Endothelial cell (in vitro differentiated cells): ENCODE measurements at places on chromosomes 3 and 15.

GRCh38 chr3:160213191-160213590, 12.0 kb upstream of the C3orf80 start:
- no peak for DNase-seq

- no peak for DNase-seq
These were observed 533.1 kb downstream of the TBL1XR1 start for GRCh38 chr3:176663837-176664831.

- no peak for DNase-seq
These were observed 22.2 kb downstream of the TRA2B start for GRCh38 chr3:185915642-185916041.

- no peak for DNase-seq
These were observed 327.2 kb downstream of the OCA2 start for GRCh38 chr15:27771892-27772291.

DNA sequence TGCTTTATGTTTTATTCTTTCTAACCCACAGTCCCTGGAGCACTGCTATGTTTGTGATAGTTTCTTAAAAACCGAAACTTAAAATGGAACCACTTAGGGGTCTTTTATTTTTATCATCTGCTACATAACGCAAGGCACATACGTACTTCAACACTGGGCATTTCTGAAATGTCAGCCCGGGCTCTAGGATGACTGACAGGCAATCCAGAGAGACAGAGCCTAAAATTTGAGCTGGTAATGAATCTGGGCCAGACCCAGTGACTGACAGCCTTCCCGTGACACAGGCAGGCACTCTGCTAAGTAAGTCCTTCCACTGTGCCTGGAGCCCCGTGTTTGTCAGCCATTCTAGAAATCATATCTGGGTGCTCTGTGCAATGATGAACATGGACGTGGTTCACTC, 84.6 kb downstream of the RYR3 start:
- DNase-seq = no peak

- no peak for DNase-seq
These were observed 59.5 kb downstream of the BFSP2 start for GRCh38 chr3:133459400-133459799.

- DNase-seq = no peak
These were observed 2.0 kb downstream of the OR4F15 start for GRCh38 chr15:101813803-101814534.

DNA sequence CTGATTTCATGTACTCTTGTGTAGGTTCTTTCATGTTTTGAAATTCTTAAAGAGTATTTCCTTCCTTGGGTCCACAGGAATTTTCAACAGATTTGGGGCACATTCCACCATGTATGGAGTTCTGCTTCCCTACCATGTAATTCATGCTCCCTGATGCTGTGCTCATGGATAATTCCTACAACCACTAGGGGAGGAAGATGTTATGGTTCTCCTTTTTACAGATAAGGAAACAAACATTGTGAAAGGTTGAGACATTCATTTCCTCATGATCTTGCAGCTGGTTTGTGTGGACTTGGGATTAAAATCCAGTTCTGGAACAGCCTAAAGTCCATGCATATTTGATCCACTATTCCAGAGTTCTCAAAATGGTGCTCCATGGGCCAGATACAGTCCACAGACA, 174.9 kb upstream of the FRMD4B start:
- no peak for DNase-seq

DNA sequence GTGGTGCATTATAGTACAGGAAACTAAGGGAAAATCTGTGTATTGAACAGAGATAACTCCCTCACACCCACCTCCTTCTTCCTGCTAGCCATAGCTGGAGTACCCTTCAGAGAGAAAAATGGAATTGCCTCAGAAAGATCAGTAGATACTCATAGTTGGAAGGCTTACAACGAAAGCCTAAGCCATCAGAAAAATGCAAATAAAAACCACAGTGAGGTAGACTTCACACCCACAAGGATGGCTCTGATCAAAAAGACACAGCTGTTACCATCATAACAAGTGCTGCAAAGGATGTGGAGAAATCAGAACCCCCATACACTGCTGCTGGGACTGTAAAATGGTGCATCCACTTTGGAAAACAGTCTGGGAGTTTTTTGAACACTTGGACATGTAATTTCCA, 7.4 kb upstream of the DLG1 start:
- DNase-seq = no peak

DNA sequence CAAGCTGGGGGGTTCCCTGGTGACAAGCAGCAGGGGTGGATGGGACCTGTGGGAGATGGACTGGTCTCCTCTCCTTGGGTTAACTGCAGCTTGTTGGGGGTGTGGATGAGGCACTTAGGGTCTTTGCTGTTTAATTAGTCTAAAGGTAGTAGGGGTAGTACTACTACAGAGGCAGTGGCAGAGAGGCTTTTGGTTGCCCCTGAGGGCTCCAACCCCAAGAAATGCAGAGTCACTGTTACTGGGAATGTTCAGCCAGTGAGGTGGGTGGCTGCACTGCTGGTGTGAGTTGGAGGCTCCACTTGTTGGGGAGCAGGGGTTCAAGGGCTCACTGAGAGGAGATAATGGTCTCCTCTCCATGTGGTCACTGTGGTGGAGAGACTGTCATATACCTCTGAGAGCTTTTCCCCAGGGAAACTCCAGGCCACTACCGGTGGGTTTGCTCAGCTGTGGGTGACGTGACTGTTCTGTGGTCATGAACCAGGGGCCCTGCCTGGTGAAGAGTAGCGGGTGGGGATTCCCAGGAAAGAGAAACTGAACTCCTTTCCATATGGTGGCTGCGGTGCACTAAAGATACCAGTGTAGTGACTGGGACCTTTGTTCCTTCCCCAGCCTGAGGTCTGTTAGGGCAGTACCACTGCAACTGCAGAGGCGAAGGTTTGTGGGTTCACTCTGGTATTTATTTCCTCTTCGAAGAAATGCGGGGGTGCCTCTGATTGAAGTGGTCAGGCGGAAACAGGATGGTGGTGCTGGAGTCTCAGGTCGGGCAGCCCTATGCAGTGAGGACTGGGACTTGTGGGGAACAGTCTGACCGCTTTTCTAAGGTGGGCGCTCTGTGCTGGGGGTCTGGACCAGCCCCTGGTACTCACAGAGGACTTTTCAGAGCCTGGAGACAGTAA, 68.9 kb upstream of the TNFSF10 start:
- DNase-seq = no peak

DNA sequence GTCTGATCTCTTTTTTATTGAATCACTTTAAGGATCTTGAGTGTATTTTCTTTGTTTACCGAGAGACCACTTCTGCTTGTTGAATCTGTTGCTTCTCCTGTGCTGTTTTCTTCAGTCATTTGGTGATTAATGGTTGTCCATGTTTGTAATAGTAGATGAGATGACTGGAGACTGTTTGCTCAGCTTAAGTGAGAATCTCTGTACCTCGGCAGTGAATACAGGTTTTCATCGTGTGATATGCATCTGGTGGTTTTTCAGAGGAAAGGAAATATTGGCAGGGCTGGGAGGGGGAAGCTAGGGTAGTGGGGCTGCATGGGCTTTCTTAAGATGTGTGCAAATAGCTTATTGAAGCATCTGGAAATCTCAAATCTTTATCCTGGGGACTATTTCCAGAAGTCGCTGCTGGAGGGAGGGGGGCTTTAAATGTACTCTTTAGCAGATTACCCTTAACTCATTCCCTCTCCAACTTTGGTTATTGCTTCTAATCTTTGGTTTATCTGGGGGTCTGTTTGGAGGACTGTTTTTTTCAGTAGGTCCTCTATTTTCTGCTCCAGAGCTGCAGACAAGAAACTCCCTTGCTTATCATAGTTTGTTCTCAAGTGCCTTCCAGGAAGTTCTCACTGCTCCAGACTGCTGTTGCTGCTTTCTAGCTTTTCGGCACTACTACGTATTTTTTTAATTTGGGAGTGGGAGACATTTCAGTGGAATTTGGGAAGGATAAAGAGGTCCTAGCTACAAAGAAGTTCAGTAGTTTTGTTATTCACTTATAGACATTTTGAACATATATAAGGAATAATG, 19.4 kb downstream of the CMTM8 start:
- DNase-seq = no peak

GRCh38 chr3:141561426-141562034, 74.7 kb downstream of the RASA2 start:
- peak; percentile 50 for DNase-seq

- no peak for DNase-seq
These were observed 100.2 kb downstream of the CGNL1 start for GRCh38 chr15:57476533-57476975.

DNA sequence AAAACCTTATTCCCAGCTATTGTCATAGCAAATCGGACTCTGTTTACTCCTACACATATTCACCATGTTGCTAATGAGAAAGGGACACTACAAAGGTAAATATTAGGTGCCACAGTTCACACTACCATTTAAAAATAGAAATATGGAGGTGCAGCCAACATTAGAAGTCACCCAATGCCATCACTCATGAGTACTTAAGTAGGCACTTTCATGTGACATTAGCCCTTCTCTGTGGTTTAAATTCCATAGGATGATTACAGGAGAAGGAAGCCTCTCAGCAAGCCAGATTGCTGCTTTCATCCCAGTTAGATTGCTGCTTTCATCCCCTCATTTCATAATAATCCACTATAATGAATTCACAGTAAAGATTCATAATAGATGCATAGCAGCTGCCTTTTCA, 376.8 kb upstream of the ALCAM start:
- no peak for DNase-seq

GRCh38 chr3:105827959-105828358, 40.9 kb downstream of the CBLB start:
- peak; percentile 22 for DNase-seq

DNA sequence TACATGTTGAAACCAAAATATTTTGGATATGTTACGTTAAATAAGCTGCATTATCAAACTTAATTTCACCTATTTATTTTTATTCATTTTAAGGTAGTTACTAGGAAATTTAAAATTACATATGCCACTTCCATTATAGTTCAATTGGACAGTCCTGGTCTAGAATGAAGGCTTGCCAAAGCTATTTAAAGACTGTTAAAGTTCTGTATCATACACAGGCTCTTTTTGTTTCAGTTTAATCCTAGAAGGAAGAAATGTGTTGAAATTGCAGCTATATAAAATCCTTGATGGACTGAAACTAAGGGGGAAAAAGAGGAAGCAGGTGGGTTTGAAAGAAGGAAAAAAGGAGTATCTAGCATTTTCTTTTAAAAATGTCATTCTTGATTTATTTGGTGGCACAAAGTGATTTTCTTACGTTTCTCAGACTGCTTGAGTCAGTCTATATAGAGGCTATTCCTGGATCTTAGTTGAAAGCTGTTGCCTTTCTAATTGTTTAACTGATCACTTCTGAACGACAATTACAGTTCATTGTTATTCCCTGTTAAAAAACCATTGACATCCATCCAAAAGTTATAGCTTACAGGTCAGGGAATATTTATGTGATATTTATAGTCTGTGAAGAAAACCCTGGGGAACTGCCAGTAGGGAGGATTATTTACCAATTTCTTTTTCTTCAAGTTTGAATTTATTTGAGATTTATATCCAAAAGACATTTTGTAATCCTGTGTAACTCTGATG, 195.0 kb downstream of the RORA start:
- no peak for DNase-seq
